ENCODE measurements at places on chromosomes 7 and 10.

DNA sequence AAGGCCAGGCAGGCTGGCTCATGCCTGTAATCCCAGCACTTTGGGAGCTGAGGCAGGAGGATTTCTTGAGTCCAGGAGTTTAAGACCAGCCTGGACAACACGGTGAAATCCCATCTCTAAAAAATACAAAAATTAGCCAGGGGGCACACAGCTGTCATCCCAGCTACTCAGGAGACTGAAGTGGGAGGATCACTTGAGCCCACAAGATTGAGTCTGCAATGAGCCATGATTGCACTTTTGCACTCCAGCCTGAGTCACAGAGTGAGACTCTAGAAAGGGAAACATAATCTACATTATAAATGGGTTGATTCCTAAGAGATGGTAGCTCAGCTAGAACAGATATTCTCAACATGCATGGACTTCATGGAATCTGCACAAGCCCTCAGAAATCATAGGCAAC is 6.3 kb upstream of the LIPF start:
- DNase-seq = no peak

DNA sequence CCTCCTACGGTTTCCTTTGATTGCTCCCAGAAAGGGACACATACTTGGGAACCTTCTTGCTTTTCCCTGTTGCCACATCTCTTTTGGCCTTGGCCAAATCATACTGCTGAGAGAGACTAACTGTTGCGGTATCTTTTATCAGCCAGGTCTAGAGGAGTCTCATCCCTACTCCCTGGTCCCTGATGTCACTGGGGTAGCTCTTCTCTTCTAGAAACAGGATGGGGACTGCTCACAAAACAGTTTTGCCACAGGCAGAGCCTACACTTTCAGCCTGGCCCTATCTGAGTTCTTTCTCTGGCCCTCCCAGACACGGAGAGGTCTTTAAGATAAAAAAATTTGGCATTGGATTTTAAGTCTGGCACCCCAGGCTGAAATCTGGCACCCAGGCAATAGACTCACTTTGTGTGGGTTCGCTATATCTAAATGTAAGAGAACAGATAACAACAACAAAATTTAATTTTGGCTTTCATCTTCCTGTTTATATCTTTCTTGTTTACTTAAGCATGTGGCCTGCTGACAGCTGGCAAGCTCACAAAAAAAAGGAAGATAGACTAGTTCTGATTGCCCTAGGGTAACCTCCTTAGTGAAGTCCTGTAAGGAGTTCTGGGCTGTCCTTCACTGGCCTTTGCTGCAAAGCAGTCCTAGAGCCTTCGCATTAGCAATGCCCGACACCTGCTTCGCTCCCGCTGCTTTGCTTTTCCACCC is 228.3 kb upstream of the NPVF start:
- no peak for DNase-seq

DNA sequence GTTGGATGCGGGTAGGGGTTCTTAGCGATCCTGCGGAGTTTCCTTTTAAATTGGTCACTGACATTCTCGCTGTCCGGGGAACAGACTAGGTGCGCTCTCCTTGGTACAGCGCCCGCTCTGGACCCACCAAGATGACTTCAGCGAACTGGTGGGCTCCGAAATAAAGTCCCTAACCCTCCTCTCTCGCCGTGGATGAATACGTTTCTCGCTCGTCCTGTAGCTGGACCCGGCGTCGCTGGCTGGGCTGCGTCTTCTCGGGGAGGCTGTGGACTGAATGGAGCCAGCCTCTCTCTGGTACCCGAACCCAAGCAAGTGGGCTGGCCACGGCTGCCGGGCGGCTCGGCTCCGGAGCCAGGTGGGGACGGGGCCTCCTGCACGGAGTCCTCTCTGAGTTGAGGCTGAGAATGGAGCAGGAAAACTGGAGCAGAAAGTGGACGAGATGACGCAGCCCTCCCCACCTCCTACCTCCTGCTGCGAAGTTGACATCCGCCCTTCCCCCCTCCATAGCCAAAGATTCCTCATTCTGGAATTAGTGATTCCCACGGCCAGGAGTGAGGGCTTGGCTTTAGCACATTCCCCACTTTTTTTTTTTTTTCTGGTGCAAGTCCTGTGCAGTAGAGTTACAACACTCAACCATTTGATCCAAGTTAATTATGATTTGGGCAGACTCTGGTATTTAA is 1.5 kb downstream of the UNC5B start:
- DNase-seq = peak; percentile 91

- DNase-seq = no peak
Measured at GRCh38 chr7:25859412-25860274, 292.4 kb upstream of the NFE2L3 start.

DNA sequence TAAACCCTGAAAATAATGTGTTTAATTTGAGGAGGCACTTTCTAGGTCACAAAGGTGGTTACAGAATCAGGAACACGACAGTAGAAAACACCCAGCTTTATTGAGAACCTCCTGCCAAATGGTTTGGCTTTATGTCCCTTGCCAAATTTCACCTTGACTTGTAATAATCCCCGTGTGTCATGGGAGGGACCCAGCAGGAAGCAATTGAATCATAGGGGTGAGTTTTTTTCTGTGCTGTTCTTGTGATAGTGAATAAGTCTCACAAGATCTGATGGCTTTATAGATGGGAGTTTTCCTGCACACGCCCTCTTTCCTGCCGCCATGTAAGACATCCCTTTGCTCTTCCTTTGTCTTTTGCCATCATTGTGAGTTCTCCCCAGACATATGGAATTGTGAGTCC is 193.8 kb upstream of the KLF6 start:
- no peak for DNase-seq
